ENCODE measurements at places on chromosomes 7 and 10. TPM values are rescaled to one million over a fixed set of nuclear protein-coding genes. Genes with fewer than 3 reads are reported as not detected.

Gene PRF1
- not detected for total RNA-seq

Gene FLNC
- 96.6 TPM for total RNA-seq

Gene GOLGA7B
- total RNA-seq = 1.1 TPM

Gene SLC18A3
- total RNA-seq = not detected

Gene CPA2
- not detected for total RNA-seq

Gene WDFY4
- total RNA-seq = not detected

Gene PNLIP
- total RNA-seq = not detected

Gene PLXNA4
- total RNA-seq = 1.0 TPM

Gene HECW1
- total RNA-seq = 0.48 TPM

All from PC-9 (cell line).